Activated CD4-positive, alpha-beta T cell treated with anti-CD3 and anti-CD28 coated beads for 4 hours (primary cell): ENCODE measurements at places on chromosomes 3 and 15.

- no peak for DNase-seq
Measured at GRCh38 chr15:85414495-85414894, 34.1 kb downstream of the AKAP13 start.

DNA sequence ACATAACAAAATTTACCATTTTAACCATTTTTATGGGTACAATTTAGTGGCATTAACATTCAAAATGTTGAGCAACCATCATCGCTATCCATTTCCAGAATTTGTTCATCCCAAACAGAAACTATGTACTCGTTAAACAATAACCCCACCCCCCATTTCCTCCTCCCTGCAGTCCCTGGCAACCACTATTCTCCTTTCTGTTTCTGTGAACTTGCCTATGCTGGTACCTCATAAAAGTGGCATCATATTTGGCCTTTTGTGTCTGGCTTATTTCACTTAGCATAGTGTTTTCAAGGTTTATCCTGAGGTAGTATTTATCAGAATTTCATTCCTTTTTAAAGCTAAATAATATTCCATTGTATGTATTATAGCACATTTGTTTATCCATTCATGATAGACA, 32.4 kb downstream of the C3orf80 start:
- DNase-seq = no peak

DNA sequence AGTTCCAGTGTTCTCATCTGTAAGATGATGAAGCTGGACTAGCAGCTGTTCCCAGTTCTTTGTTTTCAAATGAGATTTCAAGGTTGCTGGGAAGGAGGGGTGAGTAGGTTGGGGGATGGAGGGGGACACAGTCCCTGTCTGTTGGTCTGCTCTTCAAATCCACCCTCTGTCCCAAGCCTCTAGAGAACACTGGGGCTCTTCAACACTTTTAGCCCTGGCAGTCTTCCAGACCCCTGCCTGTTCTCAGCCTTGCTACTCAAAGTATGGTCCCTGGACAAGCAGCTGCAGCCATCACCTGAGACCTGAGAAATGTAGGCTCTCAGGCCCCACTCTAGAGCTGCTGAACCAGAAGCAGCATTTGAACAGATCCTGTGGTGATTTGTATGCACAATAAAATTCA, 41.3 kb downstream of the NEK11 start:
- DNase-seq = no peak

- no peak for DNase-seq
Measured at GRCh38 chr3:59873576-59874230, 823.9 kb upstream of the CFAP20DC start.

DNA sequence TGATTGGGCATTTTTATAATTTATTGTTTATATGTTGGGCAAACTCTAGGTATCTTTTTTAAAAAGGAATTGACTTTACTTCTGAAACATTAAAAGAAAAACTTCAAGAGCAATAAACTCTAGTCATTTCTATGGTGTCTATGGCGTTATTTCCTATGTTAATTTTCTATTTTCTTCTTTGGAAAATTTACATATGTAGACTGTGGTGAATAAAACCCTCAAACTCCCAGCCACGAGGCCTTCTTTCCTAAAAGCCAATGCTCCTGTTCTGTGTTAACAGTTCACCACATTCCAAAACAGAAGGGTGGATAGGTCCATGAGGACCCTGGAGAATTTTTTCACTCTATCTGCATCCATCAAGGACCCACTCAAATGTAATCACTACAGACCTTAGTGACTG, 44.3 kb upstream of the B3GNT5 start:
- no peak for DNase-seq

DNA sequence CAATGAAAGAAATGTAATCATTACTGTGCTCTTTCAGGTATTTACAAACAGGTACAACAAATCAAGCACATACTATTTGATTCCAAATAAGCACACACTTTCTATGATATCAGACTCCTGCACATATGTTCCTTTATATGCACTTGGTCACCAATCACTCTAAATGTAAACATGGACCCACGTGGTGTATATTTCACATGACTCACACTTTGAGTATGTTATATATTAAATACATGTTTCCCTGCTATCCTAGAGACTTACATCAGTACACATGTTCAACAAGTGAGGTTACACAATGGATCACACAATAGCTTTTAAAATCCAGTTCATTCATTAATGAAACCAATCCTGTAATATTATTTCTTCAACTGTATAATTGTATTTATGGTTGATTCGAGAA, 683.5 kb downstream of the NR2F2 start:
- no peak for DNase-seq

DNA sequence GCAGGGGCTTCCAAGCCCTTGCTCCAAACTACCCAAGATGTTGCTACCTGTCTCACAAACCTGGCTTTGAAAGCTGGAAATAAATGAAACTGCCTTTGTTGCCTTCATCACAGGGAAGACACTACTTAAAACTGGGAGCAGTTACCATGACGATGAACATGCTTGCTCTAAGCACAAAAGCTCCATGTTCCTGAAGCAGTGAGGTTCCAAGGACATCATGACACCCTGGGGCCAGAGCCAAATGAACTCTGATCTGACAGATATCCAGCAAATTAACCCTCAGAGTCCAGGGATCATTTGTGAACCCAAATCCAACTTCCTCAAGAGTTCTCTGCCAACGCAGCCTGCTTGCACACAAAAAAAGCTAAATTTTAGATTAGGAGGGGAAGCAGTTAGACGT, 10.7 kb downstream of the TRAIP start:
- DNase-seq = no peak
